ENCODE measurements at places on chromosomes 3 and 15.
A peak's percentile ranks its signal among the peaks of the same experiment; 100 is the strongest.

DNA sequence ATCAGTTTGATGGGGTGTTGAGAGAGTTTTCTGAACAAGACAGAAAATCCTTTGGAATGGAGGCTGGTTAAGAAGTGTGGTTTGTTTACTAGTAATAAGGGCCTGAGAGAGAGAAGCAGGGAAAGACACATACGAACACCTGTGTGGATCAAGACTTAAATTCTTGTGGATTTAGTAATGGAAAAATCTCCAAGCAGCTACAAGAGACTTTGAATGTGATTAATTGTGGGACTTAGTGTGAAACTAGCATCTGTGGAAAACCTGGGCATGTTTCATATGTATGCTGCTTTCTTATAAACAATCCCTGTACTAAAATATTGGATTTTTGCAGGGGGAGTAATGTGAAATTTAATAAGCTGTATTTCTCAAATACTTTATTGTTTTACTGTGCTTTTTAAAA, 399.1 kb downstream of the SI start:
- DNase-seq = no peak

DNA sequence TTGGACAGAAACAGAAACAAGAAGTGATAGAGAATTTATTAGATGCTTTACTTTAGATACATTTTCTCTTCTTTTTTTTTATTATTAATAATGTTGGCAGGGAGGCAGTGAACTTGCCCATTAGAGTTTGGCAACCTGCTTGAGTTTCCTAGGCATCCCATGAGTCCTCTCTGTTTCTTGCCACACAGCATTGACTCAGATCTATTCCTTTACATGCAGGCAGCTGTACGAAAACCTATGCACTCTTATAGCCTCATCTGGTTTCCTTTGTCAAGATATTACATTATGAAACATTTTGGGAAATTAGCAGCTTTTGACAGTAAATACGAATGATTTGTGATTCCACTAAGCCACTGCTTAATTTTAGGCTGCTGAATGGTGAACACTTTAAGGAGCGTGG, 23.3 kb downstream of the IL1RAP start:
- DNase-seq = no peak

DNA sequence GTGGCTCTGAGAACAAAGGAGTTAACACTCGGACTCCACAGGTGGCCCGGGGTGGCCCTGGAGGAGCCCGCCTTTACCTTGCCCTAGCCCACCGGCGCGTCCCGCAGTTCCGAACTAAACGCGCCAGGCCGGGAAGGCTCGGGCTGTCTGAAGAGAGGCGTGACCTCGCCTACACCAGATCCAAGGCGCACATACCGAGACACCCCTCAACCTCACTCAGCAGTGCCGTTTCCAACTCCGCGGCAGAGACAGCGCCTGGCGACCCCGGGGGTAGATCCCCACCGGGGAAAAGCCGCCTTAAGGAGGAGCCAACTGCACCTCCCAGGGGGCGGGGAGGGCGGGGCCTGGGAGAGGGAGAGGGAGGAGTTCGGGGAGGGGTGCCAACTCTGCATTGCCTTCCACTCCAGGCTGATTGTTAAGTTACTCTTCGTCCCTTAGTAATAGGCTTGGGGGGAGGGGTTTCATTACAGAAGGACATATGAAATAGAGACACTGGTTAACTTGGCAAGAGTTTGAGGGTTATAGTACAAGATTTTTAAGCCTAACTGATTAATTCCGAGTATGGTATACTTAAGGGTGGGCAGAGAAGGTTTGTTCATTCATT, at the start of gene DLG1:
Gene DLG1 (minus strand): TSS at position 272 of the 604 bp plus-strand sequence. CDS start 1,408 bp downstream, outside the sequence.
- DNase-seq = peak; percentile 91

DNA sequence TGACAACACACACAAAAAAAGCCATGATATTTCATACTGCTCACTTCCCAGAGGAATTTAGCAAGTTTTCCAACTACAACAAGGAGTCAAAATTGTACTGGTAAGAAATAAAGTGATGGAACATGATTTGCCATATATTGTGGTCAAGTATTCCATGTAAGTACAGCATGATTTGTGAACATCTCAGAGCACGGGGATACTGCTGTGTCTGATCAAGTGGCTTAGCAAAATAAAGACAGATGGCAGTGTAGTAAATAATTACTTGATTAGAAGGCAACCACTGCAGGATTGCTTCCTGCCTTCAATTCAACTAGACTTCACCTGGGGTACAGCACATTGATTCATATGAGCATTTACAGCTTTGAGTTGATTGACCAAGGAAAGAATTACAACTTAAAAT, 51.6 kb upstream of the DUT start:
- no peak for DNase-seq

- DNase-seq = peak; percentile 60
These were observed at the start of gene ESYT3 for GRCh38 chr3:138434276-138434874. Gene ESYT3 (plus strand): TSS chr3:138434616. CDS start chr3:138434799, 183 bp downstream.

- DNase-seq = peak; percentile 37
These were observed 68.8 kb upstream of the IQSEC1 start for GRCh38 chr3:13141991-13142412.

All from GM20000 (cell line).